CD8-positive, alpha-beta memory T cell (primary cell): ENCODE measurements at places on chromosomes 3 and 15.

- DNase-seq, result no peak
Observed at GRCh38 chr3:159881828-159882309, 106.8 kb upstream of the IL12A start.

DNA sequence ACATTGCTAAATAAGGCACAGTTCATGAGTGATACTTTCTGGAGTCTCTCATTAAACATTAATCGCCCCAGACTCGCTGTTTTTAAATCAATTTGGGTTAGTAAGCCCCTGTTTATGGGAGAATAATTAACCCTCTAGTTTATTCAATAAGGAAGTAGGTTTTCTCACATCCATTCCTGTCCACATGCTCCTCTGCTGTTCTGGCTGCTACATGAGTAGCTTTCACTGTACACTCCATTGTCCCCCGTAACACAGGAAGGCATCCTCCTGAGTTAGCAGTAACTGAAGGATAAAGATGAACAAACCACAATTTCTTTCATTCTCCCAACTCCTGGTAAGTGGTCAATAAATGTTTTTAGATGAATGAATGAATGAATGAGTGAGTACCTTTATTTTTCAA, 378.5 kb downstream of the DIPK2A start:
- no peak for DNase-seq

- DNase-seq, result no peak
Observed at GRCh38 chr3:153439780-153440179, 277.8 kb downstream of the RAP2B start.

- DNase-seq, result no peak
Observed at GRCh38 chr3:156985711-156986110, 159.6 kb downstream of the LEKR1 start.

GRCh38 chr3:134038716-134039115, 9.0 kb upstream of the SLCO2A1 start:
- DNase-seq, result no peak
